Neural crest cell (in vitro differentiated cells): ENCODE measurements at places on chromosomes 12 and 14.

GRCh38 chr14:34331728-34332623 lies 130.1 kb downstream of the SPTSSA start:
- DNase-seq: peak; percentile 74

DNA sequence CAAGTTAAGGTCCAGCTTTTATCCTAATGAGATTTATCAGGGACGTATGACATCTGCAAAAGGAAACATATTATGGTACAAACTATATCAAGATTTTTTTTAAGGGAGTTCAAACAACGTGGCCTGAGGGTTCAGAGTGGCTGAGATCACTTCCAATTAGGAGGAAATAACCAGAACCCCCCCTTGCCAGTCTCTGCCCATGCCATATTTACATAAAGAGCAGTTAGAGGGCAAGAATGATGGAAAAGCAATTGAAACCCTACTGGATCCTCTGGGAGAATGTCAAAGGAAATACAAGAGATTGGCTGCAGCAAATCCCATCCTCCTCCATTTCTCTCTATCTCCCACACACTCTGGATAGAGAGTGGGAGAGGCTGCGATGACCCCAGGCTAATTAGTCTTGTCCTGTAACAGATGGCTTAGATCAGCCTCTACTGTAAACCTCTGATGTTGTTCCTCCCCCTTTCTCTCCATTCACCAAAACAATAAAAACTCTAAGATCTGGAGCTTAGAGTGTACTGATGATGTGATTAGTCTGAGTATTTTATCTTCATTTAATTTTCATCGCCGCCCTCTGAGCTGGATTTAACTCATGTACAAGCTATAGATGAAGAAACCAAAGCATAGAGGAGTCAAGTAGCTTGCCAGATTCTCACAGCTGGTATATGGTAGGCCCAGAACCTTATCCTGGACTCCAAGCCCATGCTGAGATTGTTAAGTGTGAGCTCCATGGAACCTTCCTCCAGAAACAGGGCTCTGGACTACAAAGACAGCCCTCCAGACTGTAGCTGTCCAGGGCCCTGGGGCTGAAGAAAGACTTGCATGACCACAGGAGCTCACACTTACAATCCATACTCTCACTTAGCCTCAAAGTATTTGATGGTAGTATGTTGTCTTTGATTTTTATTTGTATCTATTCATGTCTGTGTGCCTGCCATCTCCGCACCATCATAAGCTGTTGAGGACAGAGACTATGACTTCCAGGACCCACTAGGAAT lies 54.1 kb upstream of the GNG2 start:
- no peak for DNase-seq

GRCh38 chr12:54004841-54005530 lies 3.8 kb upstream of the HOXC8 start:
- DNase-seq: no peak

- peak; percentile 67 for DNase-seq
These were observed 3.2 kb downstream of the THTPA start for GRCh38 chr14:23559010-23559925.

DNA sequence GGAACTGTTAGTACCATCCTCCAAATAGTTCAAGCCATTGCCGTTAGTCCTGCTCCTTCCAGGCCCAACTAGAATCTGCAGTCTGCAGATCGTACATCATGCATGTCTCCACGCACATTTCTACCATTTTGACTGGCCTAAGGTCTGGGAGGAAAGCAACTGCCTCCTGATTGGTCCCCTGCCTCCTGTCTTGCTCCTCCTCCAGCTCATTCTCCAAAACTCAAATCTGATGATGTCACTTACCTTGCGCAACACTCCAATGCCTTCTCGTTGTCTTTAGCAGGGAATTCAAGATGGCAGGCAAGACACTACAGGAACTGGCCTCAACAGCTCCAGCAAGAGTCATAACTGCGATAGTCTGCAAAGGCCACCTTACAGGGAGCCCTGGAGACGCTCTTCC lies 9.7 kb upstream of the HCAR1 start:
- no peak for DNase-seq

DNA sequence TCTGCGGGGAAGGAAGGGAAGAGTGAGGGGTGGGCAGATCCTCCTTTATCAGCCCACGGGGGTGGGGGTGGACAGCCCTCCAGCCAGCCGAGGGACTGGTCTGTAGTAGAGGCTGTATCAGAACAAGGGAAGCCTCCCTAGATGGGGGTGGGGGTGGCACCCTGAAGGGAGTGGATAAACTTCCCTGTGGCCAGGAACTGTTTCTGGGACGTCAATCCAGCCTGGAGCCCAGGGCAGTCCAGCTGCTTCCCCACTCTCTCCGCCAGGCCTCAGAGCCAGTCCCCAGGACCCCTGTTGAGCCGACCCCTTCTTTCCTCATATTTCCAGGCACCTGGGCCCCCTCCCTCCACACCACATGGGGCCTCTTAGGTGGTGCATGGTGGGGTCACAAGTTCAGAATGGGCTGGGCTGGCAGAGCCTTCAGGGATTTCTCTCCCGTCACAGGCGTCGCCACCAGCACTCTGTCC lies 6.7 kb downstream of the PLD4 start:
- DNase-seq: no peak

DNA sequence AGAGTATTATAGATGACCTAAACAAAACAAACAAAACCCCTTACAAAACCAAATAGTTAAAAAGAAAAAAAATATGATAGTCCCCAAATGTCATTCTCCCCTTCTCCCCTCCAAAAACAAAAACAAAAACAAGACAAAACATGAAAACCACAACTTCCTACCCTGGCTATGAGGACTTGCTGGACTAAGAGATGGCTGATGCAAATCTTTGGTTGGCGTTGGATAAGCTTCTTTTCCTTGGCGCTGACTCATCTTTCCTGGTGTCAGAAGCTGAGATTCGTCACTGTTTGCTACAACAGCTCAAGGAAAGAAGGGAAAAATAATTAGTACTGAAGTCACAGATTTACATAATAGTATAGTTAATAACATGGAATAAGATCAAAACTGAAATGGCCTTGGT lies 102.5 kb upstream of the BBS10 start:
- no peak for DNase-seq

- peak; percentile 21 for DNase-seq
These were observed 14.0 kb downstream of the KCTD10 start for GRCh38 chr12:109462868-109463692.

DNA sequence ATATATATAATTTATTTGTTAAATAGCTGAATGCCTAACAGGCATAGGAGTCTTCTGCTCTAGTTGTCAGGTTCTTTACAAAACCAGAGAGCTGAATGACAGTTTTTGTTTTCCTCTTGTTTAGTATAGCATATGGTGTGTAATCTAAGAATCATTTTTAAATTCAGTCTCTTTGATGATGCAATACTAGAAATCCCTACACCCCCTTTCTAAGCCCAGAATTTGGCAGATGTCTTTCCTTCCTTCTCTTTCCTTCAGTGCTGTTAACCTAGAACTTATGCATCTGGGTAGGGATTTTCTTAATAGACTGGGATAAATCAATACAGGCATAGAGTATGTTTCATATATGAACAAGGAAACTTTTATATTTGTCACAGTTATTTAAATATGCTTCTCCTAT lies 198.1 kb downstream of the KCNH5 start:
- no peak for DNase-seq

- DNase-seq: no peak
These were observed 13.2 kb upstream of the MDM2 start for GRCh38 chr12:68794653-68795251.

GRCh38 chr14:76977793-76978720 lies 50.5 kb downstream of the IRF2BPL start:
- DNase-seq: no peak

- no peak for DNase-seq
These were observed 1.3 kb downstream of the DDN start for GRCh38 chr12:48997719-48998496.

DNA sequence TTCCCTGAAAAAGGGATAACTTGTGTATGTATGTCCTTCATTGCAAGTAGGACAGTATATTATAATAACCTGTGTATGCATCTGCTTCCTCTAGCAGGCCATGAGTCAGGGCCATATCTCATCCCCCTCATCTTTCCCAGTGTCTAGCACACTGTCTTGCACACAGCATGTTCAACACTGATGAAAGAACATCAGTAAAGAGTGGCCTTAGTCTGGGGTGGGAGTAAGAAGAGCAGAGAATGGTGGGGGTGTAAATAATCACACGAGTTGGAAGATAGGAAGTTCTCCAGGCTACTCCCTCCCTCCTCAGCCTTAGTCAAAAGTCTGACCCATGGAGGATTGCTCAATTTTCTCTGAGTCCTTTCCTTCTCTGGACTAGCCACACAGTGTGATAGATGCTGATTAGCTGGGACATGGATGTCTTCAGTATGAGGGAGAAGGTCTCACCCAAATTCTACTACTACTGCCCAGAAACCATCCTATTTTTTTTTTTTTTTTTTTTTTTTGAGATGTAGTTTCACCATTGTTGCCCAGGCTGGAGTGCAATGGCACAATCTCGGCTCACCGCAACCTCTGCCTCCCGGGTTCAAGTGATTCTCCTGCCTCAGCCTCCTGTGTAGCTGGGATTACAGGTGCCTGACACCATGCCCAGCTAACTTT lies 14.6 kb upstream of the SP1 start:
- DNase-seq: no peak

DNA sequence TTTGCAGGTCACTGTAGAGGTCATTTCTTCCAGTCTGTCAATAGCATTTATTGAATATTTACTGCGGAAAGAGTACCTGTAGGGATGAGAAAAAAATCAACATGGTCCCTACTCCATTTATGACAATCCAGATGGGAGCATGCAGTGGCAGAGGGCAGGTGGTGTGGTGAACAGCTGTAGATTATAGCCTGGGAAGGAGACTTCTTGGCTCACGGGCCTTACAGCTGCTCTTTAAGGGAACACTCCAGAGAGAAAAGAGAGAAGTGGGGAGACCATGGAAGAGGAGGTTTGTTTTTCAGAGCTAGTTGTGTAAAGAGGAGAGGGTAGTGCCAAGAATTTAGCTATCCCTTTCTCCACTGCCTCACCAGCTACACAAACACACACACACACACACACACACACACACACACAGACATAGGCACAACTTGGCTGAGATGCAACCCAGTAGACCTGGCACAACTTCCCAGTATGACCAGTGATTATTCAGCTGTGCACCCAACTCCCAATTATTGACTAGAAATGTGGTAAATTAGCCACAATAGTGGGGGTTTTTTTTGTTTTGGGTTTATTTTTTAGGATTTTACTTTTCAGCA lies 41.0 kb downstream of the GPHB5 start:
- DNase-seq: no peak

- DNase-seq: no peak
These were observed 312.5 kb upstream of the PDE3A start for GRCh38 chr12:20055856-20056255.

GRCh38 chr14:69921052-69921451 lies 41.8 kb downstream of the SMOC1 start:
- no peak for DNase-seq

DNA sequence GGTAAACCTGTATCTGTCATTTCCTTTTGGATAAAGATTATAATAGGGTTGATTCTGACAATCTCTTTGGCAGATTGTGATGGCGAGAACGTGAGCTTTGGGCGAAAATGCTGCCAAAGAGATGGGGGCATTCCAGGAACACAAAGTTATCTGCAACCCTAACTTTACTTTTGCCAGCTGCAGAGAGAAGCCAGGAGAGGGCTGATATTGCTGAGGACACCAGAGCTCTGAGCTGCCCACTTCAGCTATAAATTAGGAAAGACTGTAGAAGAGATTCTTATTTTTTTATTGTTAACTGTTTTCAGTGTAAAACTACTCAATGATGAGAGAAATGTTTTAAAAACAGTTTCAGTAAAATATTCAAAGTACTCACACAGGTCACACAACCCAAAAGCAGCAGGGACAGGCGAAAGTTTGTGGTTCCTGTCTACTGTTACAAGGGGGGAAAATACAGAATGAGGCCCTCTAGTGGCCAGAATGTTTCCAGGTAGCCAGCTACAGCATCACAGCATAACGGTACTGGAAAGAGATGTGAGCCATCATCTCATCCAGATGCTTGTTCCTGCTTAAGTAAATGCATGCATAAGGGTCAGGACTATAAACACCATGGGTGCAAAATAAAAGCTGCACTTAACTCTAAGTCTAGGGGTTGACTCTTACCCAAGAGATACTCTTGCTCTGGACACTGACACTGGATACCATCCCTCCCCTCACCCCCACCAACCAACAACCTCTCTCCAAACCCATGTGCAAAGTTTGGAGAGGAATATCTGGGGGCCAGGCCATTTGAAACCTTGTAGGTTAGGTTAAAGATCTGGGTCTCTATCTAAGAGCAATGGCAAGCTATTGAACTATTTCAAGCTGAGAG lies 498.4 kb downstream of the RMST start:
- DNase-seq: peak; percentile 53

DNA sequence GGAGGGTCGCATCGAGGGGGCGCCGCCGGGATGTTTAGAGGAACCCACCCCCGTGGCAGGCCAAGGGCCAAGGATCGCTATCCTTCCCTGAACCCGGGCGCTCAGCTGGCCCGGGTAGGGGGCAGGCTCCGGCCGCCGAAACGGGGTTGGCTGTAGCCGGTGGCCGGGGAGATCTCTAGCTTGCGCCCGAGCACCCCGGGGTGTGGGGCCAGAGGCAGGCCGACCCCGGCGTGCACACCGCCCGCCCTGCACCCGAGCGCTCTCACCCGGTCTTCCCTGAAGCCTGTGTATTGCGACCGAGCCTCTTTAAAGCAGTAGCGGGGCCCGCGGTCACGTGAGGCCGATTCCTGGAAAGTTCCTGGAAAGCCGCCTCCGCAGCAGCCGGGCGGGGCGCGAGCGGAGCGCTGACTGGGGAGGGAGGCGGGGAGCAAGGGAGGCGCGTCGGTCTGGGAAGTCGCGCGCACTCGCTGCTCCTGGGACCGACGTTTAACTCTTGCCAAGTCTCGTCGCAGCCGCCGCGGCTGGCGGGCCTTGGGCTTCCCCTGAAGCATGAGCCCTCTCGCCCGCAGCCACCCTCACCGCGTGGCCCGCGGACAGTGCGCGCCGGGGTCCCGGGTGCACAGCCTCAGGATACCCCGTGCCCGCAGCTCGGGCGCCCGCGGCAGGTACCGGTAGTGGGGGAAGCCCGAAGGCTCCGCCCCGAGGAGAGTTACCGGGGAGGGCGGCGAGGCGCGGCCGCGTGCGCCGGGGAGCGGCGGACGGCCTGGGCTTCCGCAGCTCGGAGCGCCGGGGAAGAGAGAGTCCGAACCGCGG lies 1.7 kb upstream of the SOCS2 start:
- DNase-seq: peak; percentile 83

GRCh38 chr12:77514511-77514910 lies 316.2 kb upstream of the NAV3 start:
- DNase-seq: no peak
